ENCODE measurements at places on chromosomes 12 and 14. TPM values are rescaled to one million over a fixed set of nuclear protein-coding genes. Genes with fewer than 3 reads are reported as not detected.

Gene BEST3
- total RNA-seq = not detected

Gene TAS2R14
- total RNA-seq = 10.3 TPM

Gene SDS
- not detected for total RNA-seq

Gene KRT3
- not detected for total RNA-seq

Gene ARID4A
- 18.2 TPM for total RNA-seq

Gene SENP1
- 23.4 TPM for total RNA-seq

Gene HOXC4
- not detected for total RNA-seq

Gene DTX1
- 20.3 TPM for total RNA-seq

Gene KRT72
- total RNA-seq = not detected

Gene KERA
- total RNA-seq = not detected

Gene LRP1-AS
- total RNA-seq = not detected

Gene RHOJ
- 11.6 TPM for total RNA-seq

- H3K36me3 ChIP-seq = no peaks in the 10 kb centered on the region
- no peak for DNase-seq
- H3K4me1 ChIP-seq = peaks cover 6% of the 10 kb centered on the region
- no peak overlapping the region for H3K27ac ChIP-seq
- no peak overlapping the region for H3K4me3 ChIP-seq
Observed at GRCh38 chr14:92585981-92586937, 72.7 kb downstream of the RIN3 start.

DNA sequence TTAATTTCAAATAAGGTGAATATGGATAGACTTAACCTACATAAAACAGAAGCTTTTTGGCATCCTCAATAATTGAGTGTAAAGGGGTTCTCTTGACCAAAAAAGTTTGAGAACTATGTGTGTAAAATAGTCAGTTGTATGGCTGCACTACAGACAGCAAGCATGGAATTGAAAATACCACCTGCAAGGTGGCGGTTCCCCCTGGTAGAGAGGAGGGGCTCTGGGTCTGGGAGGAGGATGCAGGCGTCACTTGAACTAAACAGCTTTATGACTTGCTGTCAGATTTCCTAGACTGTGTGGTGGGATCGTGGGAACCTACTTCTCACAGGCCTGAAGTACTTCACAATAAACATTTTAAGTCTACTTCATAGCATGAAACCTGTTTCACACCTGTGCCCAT is 6.3 kb downstream of the EVL start:
- no peaks in the 10 kb centered on the region for H3K36me3 ChIP-seq
- H3K27me3 ChIP-seq = no peaks in the 10 kb centered on the region
- no peak overlapping the region for H3K27ac ChIP-seq
- no peak overlapping the region for H3K4me3 ChIP-seq
- no peaks in the 10 kb centered on the region for H3K4me1 ChIP-seq

DNA sequence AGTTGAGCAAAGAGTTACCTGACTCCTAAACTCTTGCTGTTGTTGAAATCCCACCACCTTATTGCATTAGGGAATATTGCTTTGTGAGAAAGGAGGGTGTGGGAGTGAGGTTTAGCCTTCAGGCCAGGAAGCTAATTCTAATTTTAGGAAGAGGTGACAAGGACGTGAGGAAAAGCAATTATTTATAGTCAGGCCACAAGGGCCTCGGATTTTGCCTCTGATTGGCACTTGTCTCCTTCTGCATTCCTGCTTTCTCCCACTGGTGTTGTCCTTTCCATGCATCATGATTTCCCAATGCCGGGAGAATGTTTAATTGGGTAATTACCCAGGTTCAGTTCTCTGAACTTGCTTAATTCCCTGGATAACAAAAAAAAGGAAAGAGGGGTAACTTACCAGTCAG is 37.9 kb upstream of the SLC38A2 start:
- H3K4me3 ChIP-seq = no peak overlapping the region
- peaks cover 19% of the 10 kb centered on the region for H3K4me1 ChIP-seq
- H3K27ac ChIP-seq = no peak overlapping the region
- no peak for DNase-seq
- no peaks in the 10 kb centered on the region for H3K27me3 ChIP-seq
- no peaks in the 10 kb centered on the region for H3K36me3 ChIP-seq

- no peaks in the 10 kb centered on the region for H3K4me1 ChIP-seq
- no peaks in the 10 kb centered on the region for H3K27me3 ChIP-seq
- H3K36me3 ChIP-seq = no peaks in the 10 kb centered on the region
- DNase-seq = no peak
- H3K4me3 ChIP-seq = no peak overlapping the region
- no peak overlapping the region for H3K27ac ChIP-seq
Observed at GRCh38 chr14:74634964-74635363, 22.9 kb upstream of the LTBP2 start.

DNA sequence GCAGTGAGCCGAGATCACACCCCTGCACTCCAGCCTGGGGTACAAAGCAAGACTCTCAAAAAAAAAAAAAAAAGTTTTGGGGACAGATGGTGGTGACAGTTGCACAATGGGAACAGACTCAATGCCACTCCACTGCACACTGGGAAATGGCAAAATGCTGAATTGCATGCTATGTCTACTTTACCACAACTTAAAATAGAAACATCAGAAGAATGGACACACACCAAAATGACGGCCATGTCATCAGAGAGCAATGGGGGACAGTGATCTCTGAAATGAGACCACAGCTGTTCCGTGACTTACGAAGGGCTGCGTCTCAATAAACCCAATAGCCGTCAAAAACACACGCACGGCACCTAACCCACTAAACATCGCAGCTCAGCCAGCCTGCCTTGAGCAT is 13.7 kb downstream of the DDX54 start:
- H3K27me3 ChIP-seq = no peaks in the 10 kb centered on the region
- H3K27ac ChIP-seq = no peak overlapping the region
- DNase-seq = no peak
- peaks cover 72% of the 10 kb centered on the region for H3K36me3 ChIP-seq

DNA sequence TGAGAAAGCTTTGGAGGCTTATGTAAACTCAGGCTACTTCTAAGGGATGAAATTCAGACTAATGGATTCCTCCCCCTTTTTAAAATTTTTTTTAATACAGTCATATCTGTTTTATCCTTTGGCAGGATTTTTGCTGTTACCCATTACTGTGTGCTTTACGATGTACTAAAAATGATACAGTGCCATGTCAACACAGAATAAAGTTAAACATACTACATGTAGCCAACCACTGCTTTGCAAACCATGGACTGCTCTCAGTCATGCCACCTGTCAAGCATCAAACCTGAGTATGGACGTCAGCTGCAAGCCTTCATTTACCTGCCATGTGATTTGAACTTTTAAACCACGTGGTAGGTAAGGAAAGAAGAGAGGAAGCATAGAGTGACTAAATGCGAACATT is 325.8 kb downstream of the FUT8 start:
- peaks cover 8% of the 10 kb centered on the region for H3K36me3 ChIP-seq
- DNase-seq = no peak
- no peak overlapping the region for H3K27ac ChIP-seq
- no peaks in the 10 kb centered on the region for H3K27me3 ChIP-seq

- H3K36me3 ChIP-seq = no peaks in the 10 kb centered on the region
- H3K4me1 ChIP-seq = no peaks in the 10 kb centered on the region
- no peak overlapping the region for H3K4me3 ChIP-seq
- no peak overlapping the region for H3K27ac ChIP-seq
- no peak for DNase-seq
Observed at GRCh38 chr12:46547421-46548354, 175.1 kb upstream of the SLC38A2 start.

- no peaks in the 10 kb centered on the region for H3K4me1 ChIP-seq
- H3K4me3 ChIP-seq = no peak overlapping the region
- H3K27ac ChIP-seq = no peak overlapping the region
- no peak for DNase-seq
- H3K36me3 ChIP-seq = no peaks in the 10 kb centered on the region
Observed at GRCh38 chr12:91951571-91951970, 194.1 kb downstream of the BTG1 start.

- no peaks in the 10 kb centered on the region for H3K27me3 ChIP-seq
- peaks cover 27% of the 10 kb centered on the region for H3K4me1 ChIP-seq
- H3K36me3 ChIP-seq = no peaks in the 10 kb centered on the region
- H3K4me3 ChIP-seq = peak overlapping the region; percentile 61
- DNase-seq = peak; percentile 81
Observed at GRCh38 chr12:56221232-56221756, 428 bp downstream of the RNF41 start.

DNA sequence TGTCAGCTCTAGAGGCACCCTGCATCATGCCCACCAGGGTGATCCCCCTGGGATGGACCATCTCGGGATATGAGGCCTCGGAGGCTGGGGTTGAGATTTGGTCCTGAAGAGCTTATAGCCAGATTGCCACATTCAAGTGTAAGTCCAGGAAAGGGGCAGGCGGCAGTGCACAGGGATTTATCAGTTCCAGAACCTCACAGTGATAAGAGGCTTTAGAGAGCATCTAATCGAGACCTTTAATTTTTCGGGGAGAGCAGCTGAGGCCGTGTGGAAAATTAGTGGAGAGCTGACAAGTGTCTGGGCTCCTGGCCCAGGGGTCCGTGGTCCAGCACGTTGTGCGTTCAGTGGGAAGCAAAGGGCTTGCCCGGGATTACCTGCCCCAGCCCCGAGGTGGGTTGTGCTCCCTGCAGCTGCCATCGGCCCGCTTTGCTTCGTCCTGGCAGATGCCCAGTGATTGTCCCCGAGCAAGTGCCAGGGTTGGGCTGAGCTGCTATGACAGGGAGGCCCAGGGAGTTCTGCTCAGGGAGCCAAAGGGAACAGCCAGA is 52.1 kb downstream of the C14orf132 start:
- peaks cover 16% of the 10 kb centered on the region for H3K4me1 ChIP-seq
- no peaks in the 10 kb centered on the region for H3K27me3 ChIP-seq
- H3K36me3 ChIP-seq = no peaks in the 10 kb centered on the region
- no peak overlapping the region for H3K4me3 ChIP-seq

GRCh38 chr14:97388408-97388807 is 591.2 kb downstream of the VRK1 start:
- DNase-seq = no peak
- no peak overlapping the region for H3K27ac ChIP-seq
- H3K4me3 ChIP-seq = no peak overlapping the region
- H3K27me3 ChIP-seq = no peaks in the 10 kb centered on the region
- no peaks in the 10 kb centered on the region for H3K36me3 ChIP-seq

GRCh38 chr12:21695986-21696385 is 38.3 kb upstream of the LDHB start:
- H3K4me3 ChIP-seq = no peak overlapping the region
- H3K27ac ChIP-seq = no peak overlapping the region
- DNase-seq = no peak
- no peaks in the 10 kb centered on the region for H3K27me3 ChIP-seq

DNA sequence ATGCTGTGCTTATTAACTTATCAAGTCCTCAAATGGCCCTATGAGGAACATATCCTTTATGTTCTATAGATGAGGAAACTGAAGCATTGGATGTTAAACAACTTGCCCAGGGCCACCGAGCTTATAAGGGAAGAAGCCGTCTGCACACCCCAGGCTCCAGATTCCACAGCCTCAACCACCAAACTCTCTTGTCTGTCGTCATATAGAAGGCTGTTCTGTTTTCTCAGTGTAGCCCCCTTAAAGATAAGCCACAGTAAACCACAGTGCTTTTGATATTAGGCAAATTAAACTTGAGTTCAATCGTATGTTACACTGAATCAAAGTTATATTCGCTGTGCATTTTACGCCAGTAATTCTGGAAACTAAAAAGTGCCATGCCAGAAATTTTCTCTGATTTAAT is 116.7 kb downstream of the PRKCH start:
- DNase-seq = no peak
- H3K36me3 ChIP-seq = no peaks in the 10 kb centered on the region
- no peak overlapping the region for H3K4me3 ChIP-seq
- no peaks in the 10 kb centered on the region for H3K27me3 ChIP-seq
- peaks cover 48% of the 10 kb centered on the region for H3K4me1 ChIP-seq

DNA sequence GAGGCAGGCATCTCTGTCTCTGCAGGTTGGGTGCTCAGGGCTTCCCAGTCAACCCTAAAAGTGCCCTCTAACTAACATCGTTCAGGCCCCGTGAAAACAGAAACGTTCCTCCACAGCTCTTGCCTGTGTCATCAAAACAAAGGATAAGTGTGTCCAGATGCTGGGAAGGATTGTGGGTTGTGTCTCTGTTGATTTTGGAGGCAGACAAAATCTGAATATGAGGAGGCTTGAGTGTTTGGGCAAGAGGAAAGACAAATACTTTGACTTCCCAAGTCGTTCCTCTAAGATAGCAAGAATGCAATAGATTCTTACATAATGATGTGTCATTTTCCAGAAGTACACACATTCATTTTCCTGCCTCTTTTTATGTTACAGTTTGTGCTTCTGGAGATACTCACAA is 52.9 kb downstream of the SERPINA3 start:
- H3K27me3 ChIP-seq = no peaks in the 10 kb centered on the region
- H3K4me3 ChIP-seq = no peak overlapping the region
- H3K36me3 ChIP-seq = no peaks in the 10 kb centered on the region
- no peaks in the 10 kb centered on the region for H3K4me1 ChIP-seq

DNA sequence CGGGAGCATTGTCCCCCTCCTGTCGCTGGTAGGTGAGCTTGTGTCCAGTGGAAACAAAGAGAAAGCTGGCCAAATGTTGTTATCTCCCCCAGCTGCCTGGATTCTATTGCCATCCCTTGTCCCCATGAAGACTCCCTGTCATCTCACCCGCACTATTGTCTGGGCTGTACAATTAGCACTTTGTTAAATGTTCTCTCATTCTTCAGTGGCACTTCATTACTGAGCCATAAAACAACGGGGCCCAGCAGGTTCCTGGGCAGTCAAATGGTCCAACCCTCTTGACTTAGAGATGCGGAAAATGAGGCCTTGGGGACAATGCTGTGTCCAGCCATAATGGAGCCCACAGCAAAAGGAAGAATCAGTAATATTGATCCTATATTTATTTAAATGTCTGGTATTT is 13.2 kb upstream of the COL2A1 start:
- no peaks in the 10 kb centered on the region for H3K4me1 ChIP-seq
- DNase-seq = no peak
- H3K27me3 ChIP-seq = no peaks in the 10 kb centered on the region

DNA sequence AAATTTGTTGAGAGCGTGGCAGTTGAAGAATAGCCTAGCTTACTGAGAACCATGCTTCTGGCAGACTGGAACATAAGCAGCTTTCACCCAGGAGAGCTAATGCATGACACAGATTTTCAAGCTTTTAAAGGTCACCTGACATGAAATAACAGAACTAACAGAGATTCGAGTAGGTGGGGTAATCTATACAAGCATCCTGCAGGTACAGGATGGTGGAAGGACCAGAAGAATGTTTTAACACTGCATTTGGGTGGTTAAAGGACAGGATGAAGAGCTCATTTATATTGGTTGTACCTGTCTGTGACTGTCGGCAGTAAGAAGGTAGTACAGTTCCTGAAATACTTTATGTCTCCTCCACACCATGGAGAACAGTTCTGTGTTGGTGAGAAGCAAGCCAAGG is 8.9 kb downstream of the PELI2 start:
- no peak for DNase-seq
- H3K4me1 ChIP-seq = peaks cover 11% of the 10 kb centered on the region
- no peak overlapping the region for H3K4me3 ChIP-seq

DNA sequence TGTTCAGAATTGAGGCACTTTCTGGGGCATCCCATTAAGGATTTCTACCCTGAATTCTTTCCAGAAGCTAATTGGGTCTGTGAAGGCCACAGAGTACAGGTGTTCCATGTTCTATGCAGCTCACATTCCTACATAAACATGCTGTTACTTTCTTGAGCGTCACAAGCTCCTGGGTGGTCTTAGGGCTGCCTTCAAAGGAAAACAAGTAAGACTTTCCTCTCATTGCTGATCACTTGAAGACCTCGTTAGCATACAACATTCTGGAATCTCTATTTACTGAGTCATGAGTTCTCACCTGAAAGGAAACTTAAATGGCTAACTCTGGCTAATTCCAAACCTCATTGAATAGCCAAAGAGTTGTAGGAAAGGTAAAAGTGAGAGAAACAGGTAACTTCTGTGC is 63.0 kb upstream of the HMGA2 start:
- DNase-seq = no peak
- no peaks in the 10 kb centered on the region for H3K4me1 ChIP-seq
- no peaks in the 10 kb centered on the region for H3K36me3 ChIP-seq
- no peak overlapping the region for H3K4me3 ChIP-seq

GRCh38 chr14:63192085-63192484 is 12.2 kb upstream of the RHOJ start:
- H3K27me3 ChIP-seq = no peaks in the 10 kb centered on the region
- no peak overlapping the region for H3K27ac ChIP-seq
- no peak overlapping the region for H3K4me3 ChIP-seq
